Caki2 (cell line): ENCODE measurements at places on chromosomes 6 and 20.

GRCh38 chr6:154474648-154475428 lies 35.6 kb downstream of the CNKSR3 start:
- peak; percentile 70 for DNase-seq

- peak; percentile 26 for DNase-seq
These were observed 44.7 kb downstream of the EYA2 start for GRCh38 chr20:46939031-46939965.

DNA sequence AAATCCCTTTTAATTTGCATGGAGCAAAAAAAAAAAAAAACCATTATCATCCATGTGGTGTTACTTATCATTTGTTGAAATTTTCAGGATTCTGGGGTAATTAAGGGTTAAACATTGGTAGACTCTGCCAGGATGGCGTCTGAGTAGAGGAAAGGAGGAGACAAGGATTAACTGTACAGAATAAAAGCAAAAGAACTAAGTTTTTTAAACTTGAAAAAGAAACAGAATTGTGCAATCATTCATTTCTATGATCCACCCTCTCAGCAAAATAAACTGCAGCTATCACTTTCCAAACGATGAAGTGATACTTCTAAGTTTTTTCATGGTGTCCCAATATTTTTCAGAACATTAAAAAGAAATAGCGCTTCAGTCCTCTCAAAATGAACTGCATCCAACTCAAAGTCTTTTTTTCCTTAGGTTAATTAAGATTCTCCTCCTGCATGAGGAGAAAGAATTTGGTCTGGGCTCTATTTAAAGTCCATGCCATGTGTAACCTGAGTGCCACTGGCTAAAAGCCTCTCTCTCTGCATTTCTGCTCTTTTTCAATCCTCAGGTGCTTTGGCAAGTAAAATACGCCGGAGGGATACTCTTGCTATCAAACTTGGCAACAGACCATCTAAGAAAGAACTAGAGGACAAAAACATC lies 69.5 kb upstream of the LTV1 start:
- DNase-seq = no peak

- no peak for DNase-seq
These were observed 7.9 kb upstream of the SDCBP2 start for GRCh38 chr20:1336699-1337367.

DNA sequence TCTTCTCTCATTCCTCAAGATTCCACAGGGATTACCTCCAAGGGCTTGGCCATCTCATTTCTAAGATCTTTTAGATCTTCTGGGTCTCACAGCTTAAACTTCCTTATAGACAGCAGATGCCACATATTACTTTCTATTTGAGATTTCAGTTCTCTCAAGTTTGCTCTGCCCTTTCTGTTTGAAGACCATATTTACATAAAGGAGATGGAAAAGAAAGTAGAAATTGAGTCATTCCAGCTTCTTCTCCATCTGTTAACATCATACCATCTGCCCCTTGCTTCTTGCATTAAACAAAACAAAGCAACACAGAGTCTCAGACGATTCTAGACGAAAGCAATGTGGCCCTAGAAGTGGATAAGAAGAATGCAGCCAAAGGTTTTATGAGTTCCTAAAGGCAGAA lies 203.4 kb downstream of the TTLL2 start:
- no peak for DNase-seq

DNA sequence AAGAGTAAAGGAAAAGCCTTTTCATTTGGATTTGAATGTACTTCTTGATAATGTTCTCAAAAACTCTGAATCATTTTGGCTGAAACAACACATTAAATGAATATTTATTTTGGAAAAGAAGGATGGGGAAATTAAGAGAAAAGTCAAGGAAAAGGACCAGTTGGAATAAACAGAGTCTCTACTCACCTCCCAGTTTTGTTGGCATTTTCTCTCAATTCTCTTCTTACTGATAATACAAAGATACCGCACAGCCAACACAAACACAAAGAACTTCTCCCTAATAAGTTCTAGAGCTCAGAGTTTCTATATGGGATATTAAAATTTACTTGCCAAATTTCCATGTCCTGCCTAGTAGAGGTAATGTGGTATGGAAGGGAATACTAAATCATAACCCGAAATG lies 13.1 kb downstream of the EPM2A start:
- DNase-seq = no peak

DNA sequence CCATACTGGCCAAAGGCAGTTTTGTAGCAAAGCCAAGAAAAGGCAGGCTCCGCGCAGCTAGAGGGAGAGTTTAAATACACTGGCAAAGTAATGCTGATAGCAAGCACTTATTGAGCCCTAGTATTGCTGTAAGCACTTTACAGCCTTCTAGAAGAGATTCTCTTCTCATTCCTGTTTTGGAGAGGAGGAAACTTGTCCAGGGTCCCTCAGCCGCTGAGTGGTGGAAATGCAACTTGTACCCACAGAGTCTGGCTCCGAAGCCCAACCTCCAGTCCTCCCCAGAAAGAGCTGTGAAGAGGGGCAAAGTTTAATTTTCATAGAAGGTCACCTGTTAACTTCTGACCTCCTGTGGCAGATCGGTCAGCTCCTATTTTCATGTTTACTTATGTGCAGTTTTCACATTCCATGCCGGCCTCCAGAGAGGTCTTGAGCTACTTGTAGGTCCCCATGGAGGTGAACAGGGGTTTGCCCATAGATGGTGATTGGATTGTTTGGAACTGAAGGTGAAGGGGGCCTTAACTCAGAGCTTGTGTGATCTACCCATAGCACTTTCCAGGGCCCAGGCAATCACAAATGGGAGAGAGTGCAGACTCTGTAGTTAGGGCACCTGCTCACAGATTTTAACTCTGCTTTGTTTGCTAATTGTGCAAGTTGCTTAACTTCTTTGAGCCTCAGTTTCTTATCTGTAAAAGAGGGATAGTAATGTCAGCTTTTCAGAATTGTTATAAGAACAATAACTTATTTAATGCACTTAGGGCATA lies 70.7 kb downstream of the LYRM2 start:
- no peak for DNase-seq

DNA sequence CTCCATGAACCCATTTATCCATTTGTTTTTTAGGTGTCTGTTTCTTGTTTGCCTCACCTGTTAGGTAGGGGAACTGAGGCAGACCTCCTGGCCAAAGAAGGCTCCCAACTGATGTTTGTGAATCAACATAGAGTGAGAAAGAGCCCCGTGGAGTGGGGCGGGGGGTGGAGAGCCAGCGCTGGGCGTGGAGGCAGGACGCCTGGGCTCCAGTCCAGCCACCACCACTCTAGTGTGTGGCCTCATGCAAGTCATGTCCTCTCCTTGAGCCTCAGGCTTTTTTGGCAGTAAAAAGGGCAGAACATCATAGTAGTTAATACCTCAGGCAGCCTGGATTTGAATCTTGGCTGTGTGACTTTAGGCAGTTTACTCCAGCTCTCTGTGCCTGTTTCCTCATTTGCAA lies 42.2 kb upstream of the SCRT2 start:
- no peak for DNase-seq

DNA sequence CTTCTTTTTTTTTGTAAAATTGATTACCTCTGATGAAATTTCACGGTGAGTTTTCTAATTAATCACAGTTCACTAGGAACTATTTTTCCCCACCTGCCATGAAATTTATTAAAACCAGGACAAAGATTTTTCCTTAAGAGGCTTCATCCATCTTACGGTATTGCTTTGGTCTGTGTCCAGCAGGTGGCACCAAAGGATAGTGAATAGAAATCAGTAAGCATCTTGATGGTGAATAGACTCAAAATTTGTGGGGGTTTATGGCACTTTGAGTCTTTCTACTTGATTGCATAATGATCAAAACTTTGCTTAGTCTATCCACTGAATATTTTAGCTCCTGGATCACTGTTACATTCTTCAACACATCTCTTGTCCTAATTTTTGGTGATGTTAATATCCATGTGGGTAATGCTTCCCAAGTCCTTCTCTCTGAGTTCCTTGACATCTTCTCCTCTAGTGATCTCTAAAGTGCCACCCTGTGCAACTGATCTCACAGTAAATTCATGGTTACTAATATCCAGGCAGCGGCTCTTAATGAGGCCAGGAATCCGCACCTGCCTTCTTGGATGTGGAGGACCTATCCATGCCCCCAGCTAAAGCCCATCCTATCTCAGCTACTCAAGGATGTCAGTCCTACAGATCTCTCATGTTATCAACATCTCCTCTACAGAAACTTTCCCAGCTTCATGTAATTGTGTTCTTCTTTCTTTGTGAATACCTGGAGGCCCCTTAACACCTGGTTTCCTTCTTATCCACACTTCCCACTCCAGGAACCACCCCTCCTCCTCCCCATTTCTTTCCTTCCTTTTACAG lies 54.5 kb downstream of the STMND1 start:
- DNase-seq = peak; percentile 47

DNA sequence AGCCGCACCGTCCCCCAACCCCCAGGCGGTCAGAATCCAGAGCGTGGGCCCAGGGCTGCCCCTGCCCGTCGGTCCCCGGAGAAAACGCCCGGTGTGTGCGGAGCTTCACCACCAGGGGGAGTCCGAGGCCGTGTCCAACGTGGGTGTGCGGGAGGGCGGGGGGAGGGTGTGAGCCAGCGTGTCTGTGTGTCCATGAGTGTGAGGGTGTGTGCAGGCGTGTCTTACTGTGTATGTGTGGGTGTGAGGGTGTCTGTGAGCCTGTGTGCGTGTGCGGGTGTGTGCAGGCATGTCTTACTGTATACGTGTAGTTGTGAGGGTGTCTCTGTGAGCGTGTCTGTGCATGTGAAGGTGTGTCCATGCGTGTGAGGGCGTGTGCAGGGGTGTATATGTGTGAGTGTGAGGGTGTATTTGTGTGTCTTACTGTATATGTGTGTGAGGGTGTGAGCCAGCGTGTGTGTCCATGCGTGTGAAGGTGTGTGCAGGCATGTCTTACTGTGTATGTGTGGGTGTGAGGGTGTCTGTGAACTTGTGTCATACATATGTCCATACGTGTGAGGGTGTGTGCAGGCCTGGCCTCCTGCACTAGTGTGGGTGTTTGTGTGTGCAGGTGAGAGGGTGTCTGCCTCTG lies 24.6 kb upstream of the GATA5 start:
- DNase-seq = peak; percentile 70

DNA sequence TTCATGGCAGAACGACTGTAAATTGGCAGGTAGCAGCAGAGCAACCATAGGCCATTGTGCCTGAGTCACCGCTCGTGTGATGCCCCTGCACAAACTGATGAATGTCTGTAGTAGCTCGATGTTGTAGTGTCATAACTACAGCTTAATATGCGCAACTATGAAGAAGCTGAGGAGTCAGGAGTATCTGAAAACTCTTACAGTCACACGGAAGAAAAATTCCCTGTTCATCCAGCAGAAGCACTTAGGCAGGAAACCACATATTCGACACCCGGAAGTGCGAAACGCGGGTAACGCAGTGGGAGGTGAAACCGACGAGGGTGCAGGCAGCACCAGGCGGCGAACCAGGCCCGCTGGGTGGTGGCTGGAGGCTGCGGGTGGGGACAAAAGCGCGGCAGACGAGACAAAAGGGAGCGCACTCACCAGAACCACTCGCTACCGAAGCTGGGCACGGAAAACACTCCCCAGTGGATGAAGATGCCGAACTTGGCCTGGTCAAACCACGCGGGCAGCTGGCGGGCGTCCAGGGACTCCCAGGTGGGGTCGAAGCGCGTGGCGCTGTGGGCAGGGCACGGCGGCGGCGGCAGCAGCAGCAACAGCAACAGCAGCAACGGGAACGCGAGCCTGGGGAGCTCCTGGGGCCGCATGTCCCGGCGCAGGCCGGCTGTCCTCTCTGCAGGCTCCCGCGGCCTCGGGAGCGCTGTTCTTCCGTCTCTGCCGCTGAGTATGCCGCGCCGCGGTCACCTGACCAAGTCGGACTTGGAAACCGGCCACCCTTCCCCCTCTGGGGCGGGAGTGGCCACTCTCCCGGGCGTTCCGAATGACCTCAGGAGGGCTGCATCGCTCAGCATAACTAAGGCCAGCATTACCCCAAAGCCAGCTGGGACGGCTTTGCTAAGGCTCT lies at the start of gene FUCA2:
Gene FUCA2, minus strand, starts transcription at position 730 of the 901 bp plus-strand sequence. Its CDS starts 86 bp downstream, at position 644.
- peak; percentile 88 for DNase-seq

GRCh38 chr20:47878601-47879027 lies 93.3 kb upstream of the SULF2 start:
- no peak for DNase-seq

- no peak for DNase-seq
These were observed 34.0 kb downstream of the NUDT3 start for GRCh38 chr6:34358389-34358905.

GRCh38 chr6:72316675-72317380 lies 305.0 kb upstream of the KCNQ5 start:
- no peak for DNase-seq

GRCh38 chr20:47241345-47241781 lies 115.1 kb downstream of the ZMYND8 start:
- DNase-seq = no peak

- no peak for DNase-seq
These were observed 268.6 kb downstream of the ERMARD start for GRCh38 chr6:170019818-170020583.

- peak; percentile 48 for DNase-seq
These were observed 364.5 kb upstream of the CITED2 start for GRCh38 chr6:139738801-139739455.

DNA sequence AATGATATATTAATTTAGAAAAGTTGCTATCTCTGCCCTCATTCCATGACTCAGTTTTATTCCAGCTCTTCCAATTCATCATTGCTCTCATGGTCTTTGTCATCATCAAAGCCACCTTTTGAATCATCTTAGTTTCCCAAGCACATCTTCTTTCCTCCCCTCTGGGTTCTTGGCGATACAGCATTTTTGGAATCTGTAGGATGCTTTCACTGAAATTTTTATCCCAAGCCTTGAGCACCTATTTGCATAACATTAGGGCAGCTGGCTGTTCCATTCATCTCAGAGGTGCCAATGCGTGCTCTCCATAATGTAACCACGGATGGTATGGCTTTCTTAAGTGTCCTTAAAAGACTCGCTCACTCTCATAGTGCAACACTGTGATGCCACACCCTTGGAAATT lies 100.4 kb downstream of the SNX5 start:
- no peak for DNase-seq

DNA sequence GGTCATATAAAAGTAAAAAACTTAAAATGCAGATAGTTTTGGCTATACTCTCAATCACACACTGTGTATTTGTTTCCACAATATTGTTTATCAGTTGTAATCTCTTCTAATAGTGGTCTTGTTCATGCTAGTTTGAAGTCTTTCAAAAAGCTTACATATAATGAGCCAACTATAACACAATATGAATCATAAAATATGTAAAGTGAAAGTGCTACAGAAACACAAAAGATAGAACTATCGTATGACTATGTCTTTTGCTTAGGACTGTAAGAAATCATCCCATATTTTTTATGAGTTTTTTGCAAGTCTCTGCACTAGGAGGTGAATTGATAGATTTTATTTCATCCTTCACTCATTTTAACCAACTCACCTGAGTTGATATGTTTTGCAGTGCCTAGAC lies 136.0 kb downstream of the MMUT start:
- no peak for DNase-seq

DNA sequence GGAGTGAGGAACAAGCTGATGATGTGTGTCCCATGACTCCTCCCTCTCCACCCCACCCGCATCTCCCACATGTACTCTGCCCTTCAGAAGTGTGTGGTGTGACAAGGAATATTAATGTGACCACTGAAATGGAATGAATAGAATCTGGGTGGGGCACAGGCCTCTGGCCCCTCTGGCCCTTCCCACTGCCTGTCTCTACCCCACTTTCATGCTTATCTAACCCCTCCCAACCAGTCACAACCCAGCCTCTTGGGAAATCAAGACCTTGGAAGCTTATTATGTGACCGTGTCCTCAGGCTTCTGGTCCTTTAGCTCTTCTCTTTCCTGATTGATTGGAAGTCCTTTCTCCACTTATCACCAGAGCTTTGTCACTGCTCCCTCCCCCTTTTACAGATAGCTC lies 312.2 kb upstream of the SOX4 start:
- peak; percentile 72 for DNase-seq
